Renal pelvis (tissue), 12 donors: ENCODE measurements at places on chromosomes 6 and 20.

GRCh38 chr6:93124006-93124632 lies 295.2 kb downstream of the EPHA7 start:
- DNase-seq, result no peak

- peak; percentile 94 for DNase-seq
These were observed 176.4 kb downstream of the ARID1B start for GRCh38 chr6:156953479-156954146.

GRCh38 chr6:13733178-13733887 lies 21.7 kb upstream of the RANBP9 start:
- peak; percentile 59 for DNase-seq

GRCh38 chr6:43310624-43311023 lies 2.0 kb upstream of the CRIP3 start:
- DNase-seq, result no peak

DNA sequence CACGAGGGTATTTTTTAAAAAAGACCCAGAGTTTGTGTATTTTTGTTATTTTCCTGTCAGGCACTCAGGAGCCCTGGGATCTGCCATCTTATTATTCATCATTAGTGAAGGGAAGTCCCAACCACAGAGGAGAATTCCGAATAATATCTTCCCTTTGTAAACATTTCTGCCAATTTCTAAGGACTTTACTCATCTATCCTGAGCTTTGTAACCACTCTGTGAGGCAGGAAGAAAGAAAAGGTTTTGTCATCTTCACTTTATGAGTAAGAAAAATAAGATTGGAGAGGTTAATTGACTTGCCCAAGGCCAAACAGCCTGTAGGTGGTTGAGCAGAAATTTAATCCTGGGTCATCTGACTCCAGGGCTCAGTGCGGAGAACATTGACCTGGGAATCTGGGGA lies 23.0 kb upstream of the IYD start:
- DNase-seq, result no peak

DNA sequence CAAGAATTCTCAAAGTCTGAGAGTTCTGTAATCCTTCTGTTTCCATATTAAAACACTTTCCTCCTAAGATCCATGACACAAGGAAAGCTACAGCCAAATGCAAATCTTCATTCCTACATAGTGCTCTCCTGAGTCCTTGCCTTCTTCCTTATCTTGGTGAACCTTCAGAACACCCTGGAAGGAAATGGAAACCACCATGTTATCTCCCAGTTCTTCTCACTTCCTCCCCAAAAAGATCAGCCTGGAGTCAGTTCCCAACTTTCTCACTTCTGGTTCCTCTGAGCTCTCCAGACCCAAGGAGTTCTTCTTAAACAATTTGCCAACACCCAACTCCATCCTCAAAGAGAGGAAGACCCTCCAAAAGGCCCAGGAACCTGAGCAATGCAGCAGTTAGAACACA lies 193.3 kb upstream of the CCN2 start:
- DNase-seq, result no peak

- DNase-seq, result no peak
These were observed 16.7 kb upstream of the GSTA3 start for GRCh38 chr6:52925919-52926792.

GRCh38 chr20:16066571-16066970 lies 506.7 kb downstream of the KIF16B start:
- no peak for DNase-seq

DNA sequence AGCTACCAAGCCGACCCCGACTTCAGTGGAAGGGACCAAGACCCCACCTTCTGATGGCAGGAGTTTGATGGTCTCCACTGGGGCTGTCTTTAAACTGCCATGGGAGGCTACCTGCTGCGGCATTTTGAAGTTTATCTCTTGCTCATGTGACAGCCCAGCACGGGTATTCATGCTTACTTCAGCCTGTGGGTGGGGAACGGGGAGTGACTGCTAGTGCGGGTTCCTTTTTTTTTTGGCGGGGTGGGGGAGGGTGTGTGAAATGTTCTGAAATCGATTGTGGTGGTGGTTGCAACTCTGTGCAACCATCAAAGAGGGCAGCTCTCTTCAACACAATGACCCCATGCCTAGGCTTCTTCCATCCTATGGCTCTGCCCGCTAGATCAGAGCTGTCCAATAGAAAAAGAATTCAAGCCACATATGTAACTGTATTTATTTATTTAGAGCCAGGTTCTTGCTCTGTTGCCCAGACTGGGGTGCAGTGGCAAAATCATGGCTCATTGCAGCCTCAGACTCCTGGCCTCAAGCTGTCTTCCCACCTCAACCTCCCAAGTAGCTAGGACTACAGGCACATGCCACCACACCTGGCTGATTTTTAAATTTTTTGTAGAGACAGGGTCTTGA lies 53.7 kb downstream of the PPP1R16B start:
- DNase-seq, result no peak

- no peak for DNase-seq
These were observed 29.0 kb downstream of the SLC12A5 start for GRCh38 chr20:46057856-46058598.

GRCh38 chr6:168304752-168305015 lies 14.9 kb downstream of the DACT2 start:
- no peak for DNase-seq

- no peak for DNase-seq
These were observed 301.8 kb downstream of the FOXC1 start for GRCh38 chr6:1911474-1911873.

GRCh38 chr6:15929685-15930084 lies 199.2 kb upstream of the MYLIP start:
- no peak for DNase-seq

DNA sequence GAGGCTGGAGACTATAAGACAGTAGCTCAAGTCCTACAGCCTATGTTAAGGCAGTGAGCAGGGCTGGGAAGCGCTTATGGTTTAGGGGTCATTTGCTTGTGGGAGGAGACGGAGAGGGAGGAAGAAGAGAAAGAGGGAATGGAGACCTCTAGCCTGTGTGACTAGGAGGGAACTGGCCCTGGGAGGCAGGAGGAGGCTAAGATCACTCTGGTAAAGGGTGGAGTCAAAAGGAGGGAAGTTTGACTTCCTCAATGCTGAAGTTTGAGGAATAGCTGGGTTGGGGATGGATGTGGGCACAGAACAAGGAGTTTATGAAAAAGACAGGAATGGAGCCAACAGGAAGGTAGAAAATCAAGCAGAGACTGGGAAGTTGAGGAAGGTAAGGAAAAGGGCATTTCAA lies 6.4 kb upstream of the BACH2 start:
- no peak for DNase-seq

DNA sequence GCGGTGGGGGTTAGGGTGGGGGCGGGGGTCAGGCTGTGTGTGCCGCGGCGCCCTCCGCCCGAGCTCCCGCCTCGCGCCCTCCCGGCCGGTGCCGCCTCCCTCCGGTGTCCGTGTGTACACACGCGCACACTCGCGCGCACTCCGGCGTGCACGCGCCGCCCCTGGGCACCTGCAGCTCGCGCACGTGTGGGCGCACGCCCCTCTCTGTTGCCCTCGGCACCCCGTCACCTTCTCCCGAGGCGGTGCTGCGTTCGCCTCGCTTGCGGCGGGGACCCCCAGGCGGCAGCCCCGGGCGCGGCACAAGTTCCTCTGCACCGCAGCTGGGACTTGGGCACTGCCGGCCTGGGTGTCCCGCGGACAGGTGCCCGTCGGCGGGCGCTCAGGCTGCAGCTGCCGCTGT lies 525 bp downstream of the MACROD2 start:
- DNase-seq, result peak; percentile 26

- DNase-seq, result no peak
These were observed 30.6 kb upstream of the LMBRD1 start for GRCh38 chr6:69827276-69827893.

GRCh38 chr20:3116341-3116740 lies 31.8 kb upstream of the AVP start:
- DNase-seq, result no peak

- no peak for DNase-seq
These were observed 158.1 kb downstream of the TBXT start for GRCh38 chr6:166009385-166010031.

DNA sequence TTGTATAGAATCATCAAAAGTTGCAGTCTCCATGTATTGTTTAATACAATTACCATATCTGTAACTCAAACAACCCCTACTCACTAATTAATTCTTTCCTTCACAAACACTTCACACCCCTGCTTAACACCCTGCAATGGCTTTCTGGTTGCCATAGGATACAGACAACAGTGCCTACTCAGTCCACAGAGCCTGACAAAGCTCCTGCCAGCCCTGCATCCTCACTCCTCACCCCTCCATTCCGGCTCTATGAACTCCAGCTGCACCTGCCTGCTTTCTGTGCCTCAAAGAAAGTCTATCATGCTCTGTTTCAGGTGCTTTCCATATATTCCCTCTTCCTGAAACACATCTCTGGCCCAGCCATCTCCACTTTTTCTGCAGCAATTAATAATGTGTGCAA lies 253.4 kb downstream of the HACE1 start:
- peak; percentile 16 for DNase-seq

DNA sequence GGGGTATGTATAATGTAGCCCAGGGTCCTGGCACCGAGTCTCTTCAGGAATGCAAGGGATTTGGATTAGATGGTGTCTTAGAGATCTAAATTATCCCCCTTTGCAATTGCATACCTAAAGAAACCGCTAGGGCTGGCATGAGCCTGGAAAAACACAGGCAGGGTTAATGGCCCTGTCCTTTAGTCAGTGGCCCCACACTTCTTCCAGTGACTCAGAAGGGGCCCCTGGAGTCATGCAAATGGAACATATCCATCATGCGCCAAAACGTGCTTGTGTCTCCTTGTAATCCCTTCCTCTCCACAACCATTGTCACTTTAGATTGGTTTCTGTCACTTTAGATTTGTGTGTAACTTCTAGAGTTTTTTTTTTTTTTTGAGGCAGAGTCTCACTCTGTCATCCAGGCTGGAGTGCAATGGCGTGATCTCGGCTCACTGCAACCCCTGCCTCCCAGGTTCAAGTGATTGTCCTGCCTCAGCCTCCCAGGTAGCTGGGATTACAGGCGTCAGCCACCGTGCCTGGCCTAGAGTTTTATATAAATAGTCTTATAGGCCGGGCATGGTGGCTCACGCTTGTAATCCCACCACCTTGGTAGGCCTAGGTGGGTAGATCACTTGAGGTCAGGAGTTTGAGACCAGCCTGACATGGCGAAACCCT lies 8.7 kb upstream of the MYBL2 start:
- DNase-seq, result no peak

DNA sequence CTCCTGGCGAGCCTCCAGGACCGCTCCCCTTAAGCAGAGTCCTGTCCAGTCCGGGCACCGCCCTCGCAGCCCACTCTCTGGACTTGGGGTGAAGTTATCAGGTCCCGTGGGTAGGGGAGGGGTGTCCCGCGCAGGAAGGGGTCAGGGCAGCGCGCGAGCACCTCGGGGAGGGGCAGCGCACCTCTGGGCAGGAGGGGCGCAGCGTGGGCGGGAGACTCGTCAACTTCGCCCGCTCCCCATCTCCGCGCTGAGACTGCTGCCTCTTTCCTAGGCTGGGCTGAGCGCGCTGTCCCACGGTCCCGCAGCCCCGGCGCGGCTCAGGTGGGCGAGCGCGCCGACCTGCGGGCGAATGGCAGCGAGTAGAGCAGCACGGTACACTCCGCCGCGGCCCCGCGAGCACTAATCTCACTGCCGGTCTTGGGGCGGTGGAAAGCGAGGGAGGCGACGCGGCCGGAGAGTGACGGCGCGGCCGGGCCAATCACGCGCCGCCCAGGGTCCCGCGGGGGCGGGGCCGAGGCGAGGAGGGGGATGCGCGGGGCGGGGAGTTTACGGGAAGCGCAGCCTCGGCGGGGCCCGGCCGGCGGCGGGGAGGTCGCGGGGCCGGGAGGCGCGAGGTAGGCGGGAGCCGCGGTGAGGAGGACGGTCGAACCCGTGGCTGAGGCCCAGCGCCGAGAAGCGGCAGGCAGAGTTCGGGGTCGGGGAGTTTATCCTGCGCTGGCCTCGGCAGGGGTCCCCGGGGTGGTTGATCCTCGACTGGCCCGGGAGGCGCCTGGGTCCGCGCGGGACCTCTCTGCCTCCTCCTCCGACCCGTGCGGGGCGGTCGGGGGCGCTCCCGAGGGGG lies at the start of gene MAN1A1:
TSS of gene MAN1A1 (minus strand) at position 401 of the 841 bp plus-strand sequence. CDS start 696 bp downstream, outside the sequence.
- DNase-seq, result peak; percentile 89

DNA sequence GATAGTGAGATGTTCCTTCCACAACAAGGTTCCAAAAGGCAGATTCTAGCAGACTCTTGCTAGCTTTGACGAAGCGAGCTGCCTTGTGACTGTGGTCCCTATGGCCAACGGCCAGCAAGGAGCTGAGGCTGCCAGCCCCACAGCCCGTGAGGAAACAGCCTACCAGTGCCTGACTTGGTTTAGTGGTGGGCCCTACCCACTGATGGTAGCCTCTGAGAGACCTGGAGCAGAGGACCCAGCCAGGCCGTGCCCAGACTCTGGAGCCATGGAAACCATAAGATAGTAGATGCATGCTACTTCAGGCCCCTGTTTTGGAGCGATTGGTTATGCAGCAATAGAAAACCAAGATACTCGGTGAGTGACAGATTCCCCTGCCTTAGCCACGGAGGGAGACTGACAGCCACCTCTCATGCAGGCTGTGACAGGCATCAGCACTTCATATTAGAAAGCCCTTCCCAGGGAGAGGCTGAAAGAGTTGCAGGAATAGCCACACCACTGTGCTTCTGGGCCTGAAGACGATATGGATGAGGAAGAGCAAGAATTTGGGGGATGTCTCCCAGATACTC lies 19.2 kb downstream of the PSMG4 start:
- no peak for DNase-seq

GRCh38 chr6:145609521-145609920 lies 125.8 kb downstream of the EPM2A start:
- no peak for DNase-seq

DNA sequence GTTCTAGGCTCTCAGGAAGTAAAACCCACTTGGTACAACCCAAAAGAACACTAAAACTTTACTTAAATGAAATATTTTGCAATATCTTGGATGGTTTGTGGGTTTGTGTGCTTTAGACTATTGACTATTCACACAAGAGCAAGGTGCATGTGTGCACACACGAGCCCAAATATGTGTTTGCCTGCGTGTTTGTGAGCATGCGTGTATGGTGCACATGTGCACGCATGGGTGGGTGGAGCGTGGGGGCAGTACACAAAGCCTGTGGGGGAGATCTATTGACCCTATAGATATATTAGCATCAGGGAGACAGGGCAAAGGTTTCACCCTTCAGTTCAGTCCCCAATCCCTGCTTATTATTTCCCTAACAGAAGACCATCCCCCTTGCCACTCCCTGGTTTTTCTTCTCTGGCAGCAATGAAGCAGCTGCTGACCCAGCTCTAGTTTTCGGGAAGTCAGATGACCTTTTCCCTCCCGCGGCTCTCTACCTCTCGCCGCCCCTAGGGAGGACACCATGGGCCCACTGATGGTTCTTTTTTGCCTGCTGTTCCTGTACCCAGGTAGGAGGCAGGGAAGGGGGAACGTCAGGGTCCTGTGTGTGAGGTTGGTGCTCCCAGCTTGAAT lies at the start of gene C2:
TSS of gene C2 (plus strand) at position 476 of the 621 bp plus-strand sequence. CDS start at position 512, 36 bp downstream.
- no peak for DNase-seq

- DNase-seq, result no peak
These were observed 631.3 kb downstream of the TFAP2A start for GRCh38 chr6:9783567-9783966.

DNA sequence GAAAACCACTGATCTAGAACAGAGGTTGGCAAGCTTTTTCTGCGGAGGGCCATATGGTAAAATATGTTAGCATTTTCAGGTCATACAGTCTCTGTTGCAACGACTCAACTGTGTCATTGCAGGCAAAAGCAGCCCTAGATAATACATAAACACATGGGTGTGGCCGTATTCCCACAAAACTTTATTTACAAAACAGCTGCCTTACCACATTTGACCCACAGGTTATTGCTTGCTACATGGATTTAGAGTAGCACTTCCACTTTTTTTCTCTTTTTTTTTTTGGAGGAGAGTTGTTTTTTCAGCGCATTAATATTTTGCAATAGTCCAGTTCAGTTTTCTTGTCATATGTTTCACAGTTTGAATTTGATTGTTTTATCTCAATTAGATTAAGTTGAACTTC lies 2.5 kb upstream of the IGF2R start:
- DNase-seq, result no peak
